ENCODE measurements at places on chromosomes 6 and 20.

DNA sequence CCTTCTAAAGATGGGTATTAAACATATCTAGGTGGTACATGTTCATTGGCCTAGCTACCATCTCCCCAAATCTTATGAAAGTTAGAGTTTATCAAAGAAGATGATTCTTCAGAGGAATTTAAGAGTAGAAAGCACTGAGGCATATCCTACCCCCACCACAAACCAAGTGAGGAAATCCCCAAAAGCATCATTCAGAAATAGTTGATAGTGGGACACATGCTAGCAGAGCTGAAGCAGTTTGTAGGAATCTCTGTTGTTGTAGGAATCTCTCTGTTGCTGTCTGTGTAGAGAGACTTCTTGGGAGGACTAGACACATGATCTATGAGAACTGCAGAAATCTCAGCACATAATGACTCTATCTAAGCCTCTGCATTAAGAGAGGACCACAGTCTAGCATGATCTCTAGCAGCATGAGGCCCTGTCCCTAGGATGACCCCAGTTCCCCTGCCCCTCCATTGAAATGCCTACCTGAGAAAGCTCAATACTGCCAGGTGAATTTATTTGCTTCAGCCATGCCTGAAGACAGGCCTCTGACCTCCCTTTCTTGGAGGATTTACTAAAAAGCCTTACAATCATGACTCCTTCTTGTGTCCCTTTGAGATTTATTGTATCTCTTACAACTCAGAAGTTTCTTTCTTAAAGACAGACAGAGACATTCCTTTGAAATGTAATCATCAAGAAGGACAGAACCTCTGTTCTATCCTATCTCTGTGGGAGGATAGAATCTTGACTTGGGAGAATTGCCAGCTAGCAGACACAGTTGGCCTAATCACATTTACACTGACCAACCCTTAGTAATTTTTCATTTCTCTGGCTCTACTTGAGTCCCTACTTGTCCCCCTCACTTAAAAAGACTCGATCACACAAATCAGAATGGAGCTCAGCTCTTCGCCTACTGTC lies 582.4 kb downstream of the PHF3 start:
- DNase-seq: no peak

DNA sequence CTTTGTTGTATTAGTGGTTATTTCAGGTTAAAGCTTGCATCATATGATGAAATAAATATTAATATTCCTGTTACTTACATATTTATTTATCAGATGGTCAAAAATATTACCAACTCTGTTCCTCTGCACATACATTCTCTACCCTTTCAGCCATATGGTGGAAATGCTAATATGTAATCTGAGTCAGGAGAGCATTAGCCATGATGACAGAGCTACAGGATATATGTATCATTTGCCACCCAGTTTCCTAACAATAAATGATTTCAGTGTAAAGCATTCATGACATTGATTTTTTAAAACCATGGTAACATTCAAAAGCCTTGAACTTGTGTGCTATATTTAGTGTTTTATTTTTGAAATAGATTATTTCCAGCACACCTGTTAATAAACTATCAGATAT lies 16.6 kb downstream of the POPDC3 start:
- no peak for DNase-seq

- DNase-seq: no peak
Measured at GRCh38 chr6:110139052-110139451, 40.4 kb downstream of the WASF1 start.

DNA sequence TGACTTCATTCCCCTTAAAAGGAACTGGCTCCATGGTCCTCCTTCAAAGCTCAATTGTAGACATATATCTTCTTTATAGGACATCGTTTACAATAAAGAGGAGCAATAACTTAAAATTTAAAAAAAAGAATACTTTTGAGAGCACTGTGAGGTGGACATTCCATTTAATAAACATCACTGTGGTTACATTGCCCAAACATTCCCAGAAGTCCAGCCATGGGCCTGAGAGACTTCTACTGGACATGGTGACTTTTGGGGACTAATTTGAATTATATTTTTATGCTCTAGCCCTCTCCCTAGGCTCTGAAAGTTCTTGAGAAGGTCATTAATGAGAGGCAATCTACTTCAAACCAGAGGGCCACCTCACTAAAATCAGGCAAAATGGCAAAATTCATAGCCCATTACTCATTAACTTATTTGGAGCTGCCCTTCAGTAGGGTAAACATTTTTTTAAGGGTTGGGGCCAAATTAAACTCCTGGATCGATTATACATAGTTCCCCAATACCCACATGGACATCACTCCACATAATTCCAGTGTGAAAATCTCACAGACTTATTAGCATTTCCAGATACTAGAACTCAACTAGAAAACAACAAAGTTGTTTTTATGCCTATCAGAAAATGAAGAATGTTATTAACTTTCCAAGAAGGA lies 17.1 kb downstream of the ISM1 start:
- no peak for DNase-seq

Measured in Kasumi-1 (cell line).